ENCODE measurements at places on chromosomes 7 and 10.

- DNase-seq, result no peak
Observed at GRCh38 chr10:72340510-72341261, 14.0 kb downstream of the DNAJB12 start.

DNA sequence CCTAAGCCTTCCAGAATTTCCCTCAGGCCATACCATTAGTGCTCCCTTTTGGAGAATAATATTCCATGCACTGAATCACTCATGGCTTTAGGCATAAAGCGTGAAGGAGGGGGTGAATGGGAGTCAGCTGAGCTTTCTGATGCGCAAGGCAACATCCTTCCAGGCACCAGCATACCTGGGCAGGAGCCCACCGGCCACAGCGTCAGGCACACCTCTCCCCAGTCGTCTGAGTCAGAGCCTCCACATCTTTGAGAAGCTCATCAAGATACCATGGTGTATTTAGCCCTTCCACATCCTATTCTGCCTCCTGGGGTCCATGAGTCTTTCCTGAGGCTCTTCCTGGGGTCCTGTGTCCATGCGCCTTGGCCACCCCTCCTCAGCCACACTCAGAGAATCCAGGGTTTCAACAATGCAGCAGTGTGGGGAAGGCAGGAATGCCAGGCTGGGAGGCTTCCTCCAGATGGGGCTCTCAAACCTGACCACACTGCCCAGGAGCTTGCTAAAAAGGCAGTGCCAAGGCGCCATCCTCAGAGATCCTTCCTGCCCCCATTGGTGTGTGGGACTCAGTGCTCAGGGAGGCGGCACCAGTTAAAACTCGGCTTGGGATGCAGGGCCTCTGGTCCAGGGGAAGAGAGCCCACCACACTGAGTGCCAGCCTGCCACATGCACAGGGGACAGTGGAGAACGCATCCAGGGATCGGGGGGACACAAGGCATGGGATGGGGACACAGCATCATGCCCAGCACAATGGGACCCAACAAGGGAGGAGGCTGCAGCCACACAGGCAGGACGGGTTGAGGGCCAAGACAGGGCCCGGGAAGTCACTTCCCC lies 31.6 kb downstream of the RASGEF1A start:
- peak; percentile 23 for DNase-seq

DNA sequence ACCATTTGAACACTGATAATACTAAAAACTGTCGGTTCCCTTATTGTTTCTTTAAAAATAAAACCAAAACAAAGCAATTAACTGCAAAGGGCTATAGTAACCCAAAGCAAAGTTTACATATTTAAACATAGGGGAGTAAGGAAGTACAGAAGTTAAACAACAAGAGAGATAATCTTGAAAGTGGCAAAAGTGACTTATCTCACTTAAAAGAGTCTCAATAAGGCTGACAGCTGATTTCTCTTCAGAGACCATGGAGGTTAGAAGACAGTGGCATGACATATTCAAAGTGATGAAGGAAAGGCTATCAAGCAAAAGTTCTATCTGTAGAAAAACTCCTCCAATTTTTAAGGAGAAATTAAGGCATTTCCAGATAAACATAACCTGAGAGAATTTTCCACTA lies 233.5 kb upstream of the HDAC9 start:
- no peak for DNase-seq

DNA sequence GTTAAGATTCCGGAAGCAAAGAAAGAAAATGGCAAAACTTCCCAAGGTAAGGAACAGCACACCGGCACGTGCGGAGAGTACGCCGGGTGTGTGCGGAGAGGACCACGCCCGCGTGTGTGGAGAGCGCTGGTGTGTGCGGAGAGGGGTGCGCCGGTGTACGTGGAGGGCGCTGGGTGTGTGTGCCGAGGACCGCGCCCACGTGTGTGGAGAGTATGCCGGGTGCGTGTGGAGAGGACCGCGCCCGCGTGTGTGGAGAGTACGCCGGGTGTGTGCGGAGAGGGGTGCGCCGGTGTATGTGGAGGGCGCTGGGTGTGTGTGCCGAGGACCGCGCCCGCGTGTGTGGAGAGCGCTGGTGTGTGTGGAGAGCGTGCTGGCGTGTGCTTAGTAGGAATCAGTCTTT lies 48.6 kb upstream of the DPYSL4 start:
- no peak for DNase-seq

DNA sequence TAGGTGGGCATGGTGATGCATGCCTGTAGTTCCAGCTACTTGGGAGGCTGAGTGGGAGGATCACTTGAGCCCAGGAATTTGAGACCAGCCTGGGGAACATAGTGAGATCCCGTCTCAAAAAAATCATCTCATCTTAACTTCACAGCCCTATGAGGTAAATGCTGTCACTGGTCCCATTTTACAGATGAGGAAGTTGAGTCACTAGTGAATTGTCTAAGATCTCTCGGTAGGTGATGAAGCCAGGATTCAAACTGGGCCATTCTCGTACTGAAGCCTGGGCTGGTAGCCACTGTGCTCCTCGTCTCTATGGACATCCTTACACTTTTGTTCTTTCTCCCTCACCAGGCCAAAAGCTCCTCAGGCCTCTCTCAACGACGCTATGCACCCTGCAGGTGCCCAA lies 6.4 kb downstream of the SLIT1 start:
- DNase-seq, result no peak

- no peak for DNase-seq
Observed at GRCh38 chr10:66940965-66941364, 15.1 kb downstream of the LRRTM3 start.

DNA sequence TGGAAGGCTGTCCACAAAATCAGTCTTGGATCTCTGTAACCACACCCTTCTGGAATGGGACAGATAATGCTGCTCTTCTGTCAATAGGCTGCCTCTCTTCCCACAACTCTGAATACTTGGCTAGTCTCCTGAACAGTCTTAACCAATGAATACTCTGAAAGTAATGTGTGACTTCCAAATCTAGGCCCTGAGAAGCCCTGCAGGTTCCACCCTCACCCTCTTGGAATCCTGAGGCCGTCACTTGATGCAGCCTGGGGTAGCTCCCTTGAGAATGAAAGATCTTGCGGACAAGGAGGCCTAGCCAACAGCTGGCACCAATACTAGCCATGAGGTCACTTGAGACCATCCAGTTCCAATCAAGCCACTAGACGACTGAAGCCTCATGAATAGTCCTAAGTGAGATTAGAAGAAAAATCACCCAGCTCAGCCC lies 109.2 kb downstream of the ARHGAP12 start:
- DNase-seq, result no peak

DNA sequence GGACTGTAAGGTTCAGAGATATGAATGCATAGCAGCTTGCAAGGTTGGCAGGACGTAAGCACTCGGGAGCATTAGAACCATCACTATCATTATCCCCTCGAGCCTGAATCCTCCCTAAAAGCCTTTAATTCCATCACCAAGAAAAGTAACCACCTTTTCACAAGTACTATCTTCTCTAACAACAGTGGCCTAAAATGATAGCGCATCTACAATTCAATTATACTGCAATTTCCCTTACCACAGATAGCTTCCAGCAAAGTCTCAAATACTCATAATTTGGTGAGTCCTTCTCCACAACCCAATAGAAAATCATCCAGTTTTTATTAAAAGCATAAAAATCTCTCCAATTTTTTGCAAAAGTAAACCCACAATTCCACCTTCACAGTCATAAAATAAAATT lies 42.0 kb downstream of the COL1A2 start:
- DNase-seq, result no peak

GRCh38 chr7:83921271-83921940 lies 272.5 kb upstream of the SEMA3E start:
- DNase-seq, result no peak

DNA sequence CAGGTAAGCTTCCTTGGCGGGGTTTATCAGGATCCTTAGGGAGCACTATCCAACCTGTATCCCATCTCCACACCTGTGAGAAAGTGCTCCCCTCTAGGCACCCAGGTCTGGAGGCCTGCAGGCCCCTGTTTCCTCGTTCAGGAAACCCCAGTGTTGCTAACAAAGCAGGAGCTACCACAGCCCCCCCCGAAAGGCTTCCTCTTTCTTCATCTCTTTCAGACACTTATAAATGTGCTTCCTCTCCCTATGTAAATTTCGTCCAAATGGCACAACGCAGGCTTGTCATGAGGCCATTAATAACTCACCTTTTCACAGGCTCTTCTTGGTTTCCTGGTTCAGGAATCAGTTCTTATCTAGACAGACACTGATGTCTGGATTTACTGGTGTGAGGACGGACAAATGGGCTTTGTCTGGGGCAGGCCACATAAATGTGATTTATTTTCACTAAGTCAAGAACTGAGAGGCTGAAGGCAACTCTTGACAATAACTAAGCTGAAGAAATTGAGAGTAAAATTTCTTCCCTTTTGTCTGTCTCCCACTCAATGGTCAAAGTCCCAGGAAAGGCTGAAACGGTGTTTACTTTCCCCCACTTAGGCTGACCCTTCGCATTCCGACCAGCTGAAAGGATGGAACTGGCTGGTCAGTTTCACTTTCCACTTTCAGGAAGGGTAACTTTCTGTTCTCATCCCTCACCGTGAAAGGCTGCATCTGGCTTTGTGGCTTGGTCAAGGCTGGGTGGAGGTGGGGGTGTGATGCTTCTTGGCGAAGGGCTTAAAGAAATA lies 46.8 kb downstream of the PIK3AP1 start:
- no peak for DNase-seq

DNA sequence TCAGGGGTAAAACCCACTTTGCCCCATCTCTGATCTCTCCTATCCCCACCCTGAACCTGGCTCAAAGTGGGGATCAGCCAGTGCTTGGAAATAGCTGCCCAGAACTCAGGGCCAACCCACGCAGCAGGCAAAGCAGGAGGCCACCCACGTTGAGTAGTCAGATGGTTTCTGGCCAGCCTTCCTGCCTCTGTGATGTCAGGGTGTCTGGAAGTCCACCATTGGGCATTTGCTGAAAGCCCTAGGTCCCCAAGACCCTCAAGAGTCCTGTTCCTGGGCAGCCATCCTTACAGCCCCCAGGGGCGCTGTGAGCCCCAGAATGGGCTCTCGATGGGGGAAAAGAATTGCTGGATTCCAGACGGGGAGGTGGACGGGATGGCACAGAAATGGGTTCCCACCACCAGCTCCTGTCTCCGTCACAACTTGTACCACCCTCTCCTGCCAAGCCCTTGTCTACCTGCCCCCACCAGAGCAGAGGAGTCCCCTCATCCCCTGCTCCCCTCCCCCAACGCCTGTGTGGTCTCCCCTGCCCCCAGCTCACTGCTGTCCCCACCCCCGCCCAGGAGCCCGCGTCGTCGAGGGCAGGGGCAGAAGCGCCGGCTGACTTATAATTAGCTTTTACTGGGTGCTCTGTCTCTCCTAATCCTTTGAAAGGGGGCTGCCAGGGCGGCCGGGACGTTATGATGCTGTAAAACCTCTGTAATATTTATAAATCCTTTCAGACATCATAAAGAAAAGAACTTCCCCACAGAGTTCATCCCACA lies 3.9 kb downstream of the MYL10 start:
- no peak for DNase-seq

DNA sequence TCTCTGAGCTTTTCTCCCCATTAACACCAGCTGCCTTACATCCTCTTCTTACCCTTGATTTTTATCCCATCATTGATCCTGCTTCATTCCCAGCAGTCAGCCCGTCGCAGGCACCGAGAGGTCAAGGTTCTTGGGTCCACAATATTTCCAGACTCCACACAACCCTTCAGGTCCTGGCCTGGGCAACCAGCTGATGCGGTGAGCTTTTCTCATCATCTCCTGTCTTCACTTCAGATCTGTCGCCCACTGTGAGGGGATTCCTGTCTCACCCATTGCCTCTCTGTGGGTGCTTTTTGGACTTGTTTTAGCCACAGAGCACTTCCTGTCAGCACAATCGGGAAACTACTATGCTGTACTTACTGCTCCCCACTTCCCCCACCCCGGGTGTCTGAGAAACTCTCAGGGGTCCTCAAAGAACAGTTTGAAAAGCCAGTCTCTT lies 8.4 kb upstream of the PVRIG start:
- DNase-seq, result no peak

DNA sequence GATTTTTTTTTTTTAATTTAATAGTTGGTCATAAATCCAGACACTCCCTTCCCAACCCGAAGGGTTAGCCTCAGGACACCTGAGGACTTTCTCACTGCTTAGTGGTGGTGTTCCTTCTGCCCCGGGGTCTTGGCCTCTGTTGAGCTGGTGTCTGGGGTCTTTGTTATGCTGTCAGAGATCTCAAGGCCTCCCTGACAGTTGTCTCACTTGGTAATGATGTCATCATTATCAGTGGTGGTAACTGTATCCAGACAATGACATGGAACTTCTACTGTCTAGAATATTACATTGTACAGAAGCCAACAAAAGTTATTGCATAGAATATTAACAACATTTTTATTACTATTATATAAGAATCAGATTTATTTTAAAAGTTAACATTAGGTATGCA lies 32.9 kb downstream of the PPP2R2D start:
- no peak for DNase-seq

GRCh38 chr10:23472181-23472580 lies 33.3 kb downstream of the OTUD1 start:
- DNase-seq, result no peak

GRCh38 chr7:3916146-3916545 lies 615.1 kb downstream of the SDK1 start:
- DNase-seq, result no peak

DNA sequence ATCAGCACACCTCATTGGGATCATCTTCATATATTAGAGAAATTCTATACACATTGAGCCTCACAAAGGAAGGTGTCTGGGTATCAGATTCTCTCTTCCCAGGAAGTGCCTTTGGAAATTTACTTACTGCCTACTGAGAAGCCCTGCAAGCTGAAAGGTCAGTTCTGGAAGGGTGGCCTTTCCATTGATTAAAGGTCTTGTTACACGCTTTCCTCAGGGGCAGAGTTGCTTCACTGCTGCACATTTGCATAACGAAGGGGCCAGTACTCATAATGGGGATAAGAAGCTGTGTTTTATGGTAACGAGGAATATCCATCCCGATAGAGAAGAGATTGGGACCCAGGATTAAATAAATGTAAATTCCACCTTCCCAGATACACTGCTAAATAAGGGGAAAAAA lies 19.4 kb upstream of the IL15RA start:
- no peak for DNase-seq

All from right forelimb (tissue), 1 donor.